ENCODE measurements at places on chromosomes 4 and X.

- no peak for DNase-seq
These were observed 161.2 kb downstream of the EFNB1 start for GRCh38 chrX:68989865-68990606.

GRCh38 chr4:89157488-89158024, 46.2 kb downstream of the TIGD2 start:
- DNase-seq: no peak

DNA sequence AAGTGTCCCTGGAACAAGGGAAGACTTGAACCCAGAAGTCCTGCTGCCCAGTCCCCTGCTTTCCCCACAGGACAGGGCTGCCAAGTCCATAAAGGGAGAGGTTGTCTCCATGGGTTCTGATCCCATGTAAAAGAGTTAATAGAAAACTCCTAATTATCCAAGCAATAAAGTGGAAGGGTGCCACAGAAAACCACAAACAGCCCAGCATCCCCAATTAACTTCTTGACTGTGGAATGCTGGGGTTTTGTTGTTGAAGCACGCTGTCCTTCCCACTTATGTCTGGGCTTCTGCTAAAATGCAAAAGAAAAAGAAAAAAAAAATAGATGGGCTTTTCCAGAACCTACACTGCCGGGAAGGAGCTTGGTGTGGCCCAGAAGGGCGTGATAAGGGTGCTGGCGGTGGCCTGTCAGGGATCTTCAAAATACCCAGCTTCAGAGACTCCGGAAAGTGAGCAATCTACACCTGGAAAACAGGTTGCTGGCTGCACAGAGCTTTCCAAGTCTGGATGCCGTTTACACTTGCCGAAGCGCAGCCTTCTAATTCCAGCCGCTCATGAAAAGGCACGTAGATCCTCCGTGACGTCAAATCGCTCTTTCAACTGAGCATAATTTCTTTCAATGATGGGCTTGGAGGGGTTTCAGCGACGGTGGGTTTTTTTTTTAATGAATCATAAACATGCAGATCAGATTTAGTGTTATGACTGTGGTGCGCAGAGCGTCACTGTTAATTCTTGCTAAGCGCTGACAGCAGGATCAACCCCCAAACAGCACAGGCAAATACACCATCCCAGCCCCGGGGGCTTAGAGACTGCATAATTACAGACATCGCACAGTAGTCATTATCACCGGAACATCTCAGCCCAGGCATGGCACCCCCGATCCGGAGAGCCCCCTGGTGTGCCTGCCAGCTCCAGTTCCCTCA, 197.6 kb downstream of the BCOR start:
- no peak for DNase-seq

DNA sequence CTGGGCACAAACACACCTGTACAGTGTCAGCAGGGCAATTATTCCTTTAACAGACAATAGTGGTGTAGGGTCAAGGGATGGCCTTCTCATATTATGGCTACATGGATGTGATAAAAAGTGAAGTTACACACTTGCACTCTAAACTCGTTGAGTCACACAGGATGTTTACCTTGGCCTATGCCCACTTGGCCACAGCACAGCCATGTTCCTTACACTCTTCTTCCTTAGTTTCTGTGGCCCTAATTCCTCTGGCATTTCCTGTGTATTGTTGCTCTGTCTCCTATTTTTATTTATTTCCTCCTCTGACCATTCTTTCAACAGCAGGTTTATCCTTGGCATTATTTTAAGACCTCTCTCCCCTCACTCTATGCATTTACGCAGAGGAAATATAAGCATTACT, 86.8 kb upstream of the NPFFR2 start:
- no peak for DNase-seq

- DNase-seq: no peak
These were observed 36.9 kb downstream of the PDLIM5 start for GRCh38 chr4:94488670-94489069.

- no peak for DNase-seq
These were observed 195.5 kb downstream of the ZNF330 start for GRCh38 chr4:141416219-141416618.

- DNase-seq: no peak
These were observed 4.0 kb downstream of the CDKN2AIP start for GRCh38 chr4:183448436-183448835.

- no peak for DNase-seq
These were observed 25.5 kb upstream of the TEC start for GRCh38 chr4:48295116-48295515.

- no peak for DNase-seq
These were observed 60.5 kb upstream of the ENPEP start for GRCh38 chr4:110415478-110415877.

DNA sequence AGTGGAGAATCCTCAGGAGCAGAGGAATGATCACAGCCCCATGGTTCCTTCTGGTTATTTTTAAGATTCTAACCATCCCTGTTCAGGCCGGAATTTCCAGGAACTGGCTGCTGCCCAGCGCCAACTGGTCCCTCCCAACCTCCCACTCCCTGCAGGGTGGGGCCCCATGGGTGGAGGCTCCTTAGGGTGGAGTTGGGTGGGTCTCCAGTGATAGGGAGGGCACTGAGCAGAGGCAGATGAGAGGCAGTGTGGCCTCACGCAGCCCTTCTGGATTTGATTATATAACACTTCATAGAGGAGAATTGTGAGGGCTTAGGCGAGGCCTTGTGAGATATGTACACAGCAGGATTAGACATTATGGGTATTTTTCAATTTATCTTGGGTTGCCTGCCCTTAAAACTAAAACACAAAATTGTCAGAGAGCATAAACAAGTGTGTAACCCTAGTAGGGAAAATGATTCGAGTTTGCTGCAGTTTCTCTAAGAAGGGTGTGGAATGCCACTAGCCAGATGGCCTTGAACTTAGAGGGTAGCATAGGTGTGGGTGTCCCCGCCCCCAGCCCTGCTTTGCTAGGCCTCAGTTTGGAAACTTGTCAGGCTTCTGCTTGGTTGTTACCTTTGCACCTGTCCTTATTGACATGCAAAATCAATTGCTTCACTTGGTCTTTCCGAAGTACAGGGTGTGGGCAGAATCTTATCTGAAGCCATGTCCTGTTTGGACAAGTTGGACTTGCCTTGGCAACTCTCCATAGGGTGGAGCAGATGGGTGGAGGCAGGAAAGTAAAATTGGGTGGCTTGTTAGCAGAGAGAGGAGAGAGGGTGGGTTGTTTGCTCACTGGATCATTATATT, 9.4 kb downstream of the KLF3 start:
- DNase-seq: peak; percentile 93

DNA sequence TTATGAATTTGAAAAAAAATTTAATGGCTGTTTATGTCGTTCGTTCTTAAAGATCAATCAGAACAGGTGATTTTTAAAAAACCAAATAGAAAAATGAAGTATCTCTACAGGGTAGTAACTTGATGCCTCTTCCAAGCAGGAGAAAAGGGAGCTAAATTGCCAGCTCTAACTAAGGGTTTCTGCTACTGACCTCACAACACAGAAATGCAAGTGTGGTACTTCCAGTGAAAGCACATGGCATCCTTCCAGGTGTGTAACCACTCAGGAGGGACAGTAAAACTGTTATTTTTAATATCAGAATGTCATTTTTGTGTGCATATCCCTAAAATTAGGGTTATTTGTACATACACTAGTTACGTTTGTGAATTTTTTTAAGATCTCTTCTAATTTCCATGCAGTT, 116.8 kb upstream of the ZCCHC13 start:
- DNase-seq: no peak
